ENCODE measurements at places on chromosomes 13 and 19. TPM values are rescaled to one million over a fixed set of nuclear protein-coding genes. Genes with fewer than 3 reads are reported as not detected.
A peak's percentile ranks its signal among the peaks of the same experiment; 100 is the strongest.

Gene MBD3L2
- not detected for total RNA-seq

Gene LINGO3
- not detected for total RNA-seq

Gene SYT5
- total RNA-seq = 0.10 TPM

- DNase-seq = peak; percentile 34
Measured at GRCh38 chr13:50255639-50256038, 240.4 kb downstream of the KCNRG start.

GRCh38 chr13:48159401-48159800 is 64.5 kb upstream of the MED4 start:
- DNase-seq = peak; percentile 42

DNA sequence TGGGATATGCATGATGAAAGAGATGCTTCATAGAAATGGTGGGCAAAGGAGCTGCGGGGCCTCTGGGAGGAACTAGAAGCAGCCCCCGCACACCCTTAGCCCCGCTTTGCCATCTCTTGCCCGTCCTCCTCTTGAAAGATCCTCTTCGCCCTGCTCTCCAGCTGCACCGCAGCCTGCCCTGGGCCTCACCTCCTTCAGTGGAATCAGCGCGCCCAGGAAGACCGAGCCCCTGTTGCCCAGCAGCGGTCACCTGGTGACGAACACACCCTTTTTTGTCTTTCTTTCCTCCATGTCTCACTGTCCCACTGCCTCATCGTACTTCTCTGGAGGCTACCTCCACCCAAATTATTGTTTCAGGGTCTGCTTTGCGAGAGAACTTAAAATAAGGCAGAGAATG is 807.6 kb downstream of the UQCRFS1 start:
- no peak for DNase-seq

DNA sequence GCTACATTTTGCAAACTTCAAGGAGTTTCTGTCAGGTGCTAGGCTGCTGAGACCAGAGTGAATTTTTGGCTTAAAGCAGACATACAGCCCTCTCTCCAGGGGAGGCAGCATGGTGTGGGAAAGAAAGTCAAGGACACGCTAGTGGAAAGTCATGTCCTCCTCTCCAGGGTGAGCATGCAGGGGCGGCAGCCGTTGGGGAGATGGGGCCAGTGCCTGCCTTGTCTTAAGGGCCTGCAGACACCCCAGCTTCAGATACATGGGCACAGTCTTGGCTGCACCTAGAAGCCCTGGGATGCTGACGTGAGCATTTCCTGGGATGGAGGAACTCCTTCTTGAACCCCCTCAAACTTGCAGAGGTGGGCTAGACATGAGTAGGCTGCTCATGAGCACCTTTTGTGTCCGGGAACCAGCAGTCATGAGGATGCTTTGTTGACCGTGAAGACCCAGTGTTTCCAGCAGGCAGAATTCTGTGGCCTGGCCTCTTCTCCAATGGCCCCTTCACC is 43.3 kb upstream of the PEPD start:
- no peak for DNase-seq

- peak; percentile 79 for DNase-seq
Measured at GRCh38 chr13:44819245-44819644, 170.0 kb downstream of the NUFIP1 start.

DNA sequence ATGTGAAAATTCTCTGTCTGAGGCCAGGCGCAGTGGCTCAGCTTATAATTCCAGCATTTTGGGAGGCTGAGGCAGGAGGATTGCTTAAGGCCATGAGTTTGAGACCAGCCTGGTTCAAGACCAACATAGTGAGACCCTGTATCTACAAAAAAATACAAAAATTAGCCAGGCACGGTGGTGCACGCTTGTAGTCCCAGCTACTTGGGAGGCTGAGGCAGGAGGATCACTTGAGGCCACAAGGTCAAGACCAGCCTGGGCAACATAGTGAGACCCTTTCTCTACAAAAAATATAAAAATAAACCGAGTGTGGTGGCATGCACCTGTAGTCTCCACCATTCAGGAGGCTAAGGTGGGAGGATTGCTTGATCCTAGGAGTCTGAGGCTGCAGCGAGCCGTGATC is 2.2 kb upstream of the FCGBP start:
- DNase-seq = no peak

DNA sequence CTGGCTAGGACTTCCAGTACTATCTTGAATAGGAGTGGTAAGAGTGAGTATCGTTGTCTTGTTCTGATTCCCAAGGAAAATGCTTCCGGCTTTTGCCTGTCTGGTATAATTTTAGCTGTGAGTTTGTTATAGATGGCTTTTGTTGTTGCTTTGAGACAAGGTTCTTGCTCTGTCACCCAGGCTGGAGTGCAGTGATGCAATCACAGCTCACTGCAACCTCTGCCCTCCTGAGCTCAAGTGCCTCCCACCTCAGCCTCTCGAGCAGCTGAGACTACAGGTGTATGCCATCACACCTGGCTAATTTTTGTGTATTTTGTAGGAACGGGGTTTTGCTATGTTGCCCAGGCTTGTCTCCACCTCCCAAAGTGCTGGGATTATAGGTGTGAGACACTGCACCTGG is 6.1 kb upstream of the ZNF543 start:
- no peak for DNase-seq

Gene PLVAP
- total RNA-seq = not detected

Gene KLHL1
- total RNA-seq = not detected

DNA sequence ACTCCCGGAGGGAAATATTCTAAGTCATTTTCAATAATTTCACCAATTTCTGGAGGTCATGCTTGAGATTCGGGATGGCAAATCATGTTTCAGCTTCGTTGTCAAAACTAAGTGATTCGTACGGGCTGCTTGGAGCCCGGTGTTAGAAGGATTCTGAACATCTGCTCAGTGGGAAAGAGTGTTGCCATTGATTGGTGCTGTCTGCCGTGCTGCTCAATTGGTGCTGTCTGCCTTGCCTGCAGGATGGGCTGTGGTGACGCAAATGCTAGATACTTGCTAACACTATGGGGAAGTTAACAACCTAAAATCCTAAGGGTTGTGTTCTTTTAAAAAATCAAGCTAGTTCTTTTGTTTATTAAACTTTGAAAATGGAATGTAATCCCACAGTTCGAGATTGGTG is 17.3 kb upstream of the CACNG8 start:
- DNase-seq = peak; percentile 55

Gene FGF21
- total RNA-seq = not detected

Gene MAB21L1
- total RNA-seq = 2.4 TPM

GRCh38 chr13:64928696-64929499 is 2301.2 kb downstream of the PCDH9 start:
- peak; percentile 32 for DNase-seq

- DNase-seq = no peak
Measured at GRCh38 chr19:7000333-7000732, 20.9 kb downstream of the MBD3L2B start.

Gene IL17D
- 0.10 TPM for total RNA-seq

Gene SBSN
- not detected for total RNA-seq

- no peak for DNase-seq
Measured at GRCh38 chr13:40317980-40318327, 348.5 kb downstream of the FOXO1 start.

DNA sequence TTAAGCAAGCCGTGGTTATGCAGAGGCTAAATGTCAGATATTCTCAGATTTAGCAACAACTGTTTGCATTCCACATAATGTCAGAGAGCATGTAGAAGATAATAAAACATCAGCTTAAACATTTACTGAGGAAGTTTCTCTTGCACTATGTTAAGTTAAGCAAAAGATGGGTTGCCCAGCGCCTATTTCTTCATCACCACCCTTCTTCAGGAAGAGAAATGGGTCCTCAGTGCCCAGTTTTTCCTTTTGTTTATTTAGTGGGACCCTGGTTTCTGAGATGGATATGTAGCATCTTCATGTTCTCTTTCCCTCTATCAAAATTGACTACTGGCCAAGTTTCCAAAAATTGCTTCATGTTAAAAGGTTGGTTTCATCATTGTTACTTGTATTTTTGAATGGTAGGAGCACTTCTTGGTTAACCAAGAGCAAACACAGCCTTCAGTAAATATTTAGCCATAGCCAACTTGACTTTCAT is 356.8 kb downstream of the RFC3 start:
- no peak for DNase-seq

DNA sequence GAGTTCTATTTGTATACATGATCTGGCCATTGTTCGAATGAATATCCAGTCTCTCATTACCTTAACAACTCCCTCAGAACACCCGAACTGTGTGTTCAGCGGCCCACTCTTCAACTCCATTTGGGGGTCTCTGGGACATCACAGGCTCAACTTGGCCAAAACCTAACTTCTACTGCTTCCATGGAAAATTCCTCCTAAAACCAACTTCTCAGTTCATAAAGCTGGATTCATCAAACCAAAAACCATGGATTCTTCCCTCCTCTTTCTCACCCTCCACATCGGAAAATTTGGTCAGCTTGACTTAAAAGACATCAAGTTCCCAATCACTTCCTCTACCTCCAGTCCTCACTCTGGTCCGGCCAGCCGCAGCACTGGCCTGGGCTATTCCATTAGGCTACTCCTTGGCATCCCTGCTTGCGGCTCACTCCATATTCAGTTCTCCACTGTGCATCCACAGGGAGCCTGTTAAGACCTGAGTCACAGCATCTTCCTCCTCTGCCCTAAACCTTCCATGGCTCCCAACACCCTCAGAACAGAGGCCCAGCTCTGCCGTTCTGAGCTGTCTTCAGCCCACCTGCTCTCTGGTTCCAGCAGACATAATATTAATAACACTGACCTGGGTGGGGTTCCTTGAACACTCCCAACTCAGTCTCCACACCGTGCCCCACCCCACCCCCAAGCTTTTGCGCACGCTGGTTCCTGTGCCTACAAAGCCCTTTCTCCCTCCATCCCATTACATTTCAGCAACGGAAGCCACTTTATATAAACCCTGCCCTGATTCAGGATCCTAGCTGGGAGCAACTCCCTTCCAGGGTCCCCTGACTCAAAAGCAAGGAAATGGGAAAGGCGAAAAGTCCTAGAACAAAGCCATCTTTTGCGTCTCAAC is 1.1 kb downstream of the ZNF792 start:
- no peak for DNase-seq

- peak; percentile 90 for DNase-seq
Measured at GRCh38 chr19:38506723-38507550, 73.4 kb downstream of the RYR1 start.

GRCh38 chr13:99894105-99894839 is 77.3 kb downstream of the ZIC5 start:
- no peak for DNase-seq

- no peak for DNase-seq
Measured at GRCh38 chr19:10603084-10603872, 16.2 kb upstream of the AP1M2 start.

- peak; percentile 44 for DNase-seq
Measured at GRCh38 chr13:35716186-35716585, 239.7 kb upstream of the MAB21L1 start.

DNA sequence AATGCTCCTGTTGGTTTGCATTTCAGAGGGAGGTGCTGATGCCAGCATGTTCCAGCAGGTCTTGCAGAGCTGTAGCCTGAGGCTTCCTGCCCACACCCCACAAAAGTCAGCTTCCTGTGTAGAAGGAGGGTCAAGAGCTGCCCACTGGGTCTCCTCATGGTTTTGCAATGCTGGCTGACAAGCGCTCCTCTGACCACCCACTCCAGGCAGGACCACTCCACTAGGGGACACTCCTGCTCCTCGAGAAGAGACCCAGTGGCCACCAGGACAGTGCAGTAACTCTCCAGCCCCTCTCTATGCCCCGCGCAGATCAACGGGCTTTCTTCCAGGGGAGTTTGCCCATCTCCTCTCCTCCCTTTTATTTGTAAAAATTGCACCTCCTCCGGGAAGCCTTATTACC is 72.9 kb upstream of the UQCRFS1 start:
- peak; percentile 23 for DNase-seq

GRCh38 chr19:13033819-13034611 is 38.7 kb downstream of the NFIX start:
- DNase-seq = peak; percentile 56

GRCh38 chr13:90565985-90566713 is 781.3 kb upstream of the MIR17HG start:
- DNase-seq = no peak

DNA sequence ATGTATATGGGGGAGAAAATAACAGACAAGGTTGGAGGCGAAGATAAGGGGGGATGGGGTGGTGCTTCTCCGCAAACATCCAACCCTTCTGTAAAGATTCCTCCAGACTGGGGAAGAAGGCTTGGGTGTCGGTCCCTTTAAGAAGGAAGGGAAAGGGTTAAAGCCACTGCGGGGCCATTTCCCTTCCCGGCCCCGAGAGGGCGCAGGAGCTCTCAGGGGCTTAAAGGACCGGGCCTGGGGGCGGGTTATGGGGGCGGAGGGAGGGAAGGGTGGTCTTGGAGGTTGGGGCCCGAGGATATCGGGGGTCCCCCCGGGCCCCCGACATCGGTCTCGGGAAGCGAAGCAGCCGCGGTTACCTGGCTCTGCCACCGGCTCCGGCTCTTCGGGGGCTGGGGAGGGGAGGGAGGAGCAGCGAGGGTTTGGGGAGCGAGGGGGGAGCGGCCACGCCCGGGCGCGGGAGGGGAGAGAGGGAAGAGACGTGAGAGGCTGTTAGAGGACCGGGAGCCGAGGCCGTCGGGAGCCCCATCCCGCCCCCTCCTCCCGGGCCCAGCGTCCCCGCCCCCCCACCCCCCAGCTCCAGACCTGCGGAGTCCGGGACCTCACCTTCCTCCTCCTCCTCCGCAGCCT is 2.8 kb downstream of the TNNT1 start:
- DNase-seq = peak; percentile 45

Gene CDX2
- total RNA-seq = not detected

DNA sequence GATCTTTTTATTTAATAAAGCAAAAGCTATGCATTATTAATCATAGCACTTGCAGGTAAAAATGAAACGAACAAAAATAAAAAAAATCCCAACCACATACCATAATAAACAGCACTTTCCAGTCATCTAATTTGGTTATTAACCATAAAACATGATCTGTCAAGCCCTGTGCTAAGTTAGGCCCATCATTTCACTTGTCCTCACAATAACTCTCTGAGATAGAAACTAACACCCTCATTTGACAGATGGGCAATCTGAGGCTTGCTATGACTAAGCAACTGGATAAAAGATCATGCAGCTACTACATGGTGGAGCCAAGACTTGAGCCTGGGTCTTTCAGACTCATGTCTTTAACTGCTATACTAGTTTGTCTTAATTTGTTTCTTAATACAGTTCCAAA is 21.8 kb downstream of the PROSER1 start:
- DNase-seq = no peak

GRCh38 chr19:40755248-40755624 is 4.2 kb downstream of the SNRPA start:
- no peak for DNase-seq

GRCh38 chr19:18292810-18293641 is 11.6 kb upstream of the JUND start:
- DNase-seq = peak; percentile 77

GRCh38 chr13:71624653-71625600 is 242.1 kb downstream of the DACH1 start:
- no peak for DNase-seq
